Activated naive CD4-positive, alpha-beta T cell (primary cell): ENCODE measurements at places on chromosomes 3 and 15.

DNA sequence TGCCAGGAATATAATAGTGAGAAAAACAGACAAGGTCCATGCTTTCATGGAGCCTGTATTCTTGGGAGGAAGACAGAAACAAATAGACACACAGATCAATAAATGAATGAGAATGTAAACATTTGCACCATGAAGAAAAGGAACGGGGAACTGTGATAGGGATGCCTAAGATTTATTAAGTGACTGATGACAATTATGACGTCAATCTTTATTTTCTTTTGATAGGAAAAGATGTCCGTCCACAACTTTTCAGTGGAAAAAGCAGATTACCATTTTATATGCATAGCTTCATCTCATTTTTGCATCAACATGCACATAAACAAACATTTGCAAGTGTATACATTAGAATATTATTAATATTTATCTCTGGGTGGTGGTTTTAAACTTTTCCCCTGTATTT lies 27.9 kb upstream of the WNT5A start:
- DNase-seq, result no peak

GRCh38 chr3:115494826-115495225 lies 128.5 kb upstream of the GAP43 start:
- no peak for DNase-seq

- no peak for DNase-seq
Measured at GRCh38 chr3:16841904-16842271, 42.9 kb upstream of the PLCL2 start.

DNA sequence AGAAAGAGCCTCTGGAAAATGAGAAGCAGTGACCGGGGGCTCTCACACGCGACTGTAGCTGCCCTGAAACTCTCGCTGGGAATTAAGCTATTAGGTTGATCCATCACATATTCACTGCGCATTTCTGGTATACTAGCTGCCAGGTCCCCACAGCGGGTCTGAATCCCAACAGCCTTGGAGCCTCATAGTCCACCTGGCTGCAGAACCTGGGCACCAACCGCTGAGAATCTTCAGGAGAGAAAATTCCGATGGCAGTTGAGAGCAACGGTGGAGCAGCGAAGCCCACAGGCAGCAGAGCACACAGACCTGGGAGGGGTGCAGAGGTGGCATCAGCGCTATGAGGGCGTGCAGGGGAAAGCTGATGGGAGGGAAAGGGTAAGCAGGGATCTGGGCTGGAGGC lies 75.1 kb downstream of the FAM174B start:
- DNase-seq, result no peak

DNA sequence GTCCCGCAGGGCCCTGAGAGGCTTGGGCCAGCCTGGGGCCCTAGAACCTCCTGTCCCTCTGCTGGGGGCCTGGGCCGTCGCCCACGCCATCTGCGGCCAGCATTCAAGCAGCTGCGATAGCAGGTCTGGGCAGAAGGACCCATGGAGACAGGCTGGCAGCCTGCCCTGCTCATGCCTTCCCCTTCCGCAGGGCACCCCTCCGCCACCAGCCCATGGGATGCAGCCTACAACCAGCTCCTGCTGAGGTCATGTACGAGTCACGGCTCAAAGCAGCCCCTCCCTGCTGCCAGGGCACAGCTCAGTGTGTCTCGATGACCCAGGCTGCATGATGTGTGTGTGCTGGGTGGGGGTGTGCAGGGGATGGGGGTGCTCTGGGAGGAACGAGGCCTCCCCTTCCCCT lies 27.8 kb downstream of the DUSP7 start:
- no peak for DNase-seq

DNA sequence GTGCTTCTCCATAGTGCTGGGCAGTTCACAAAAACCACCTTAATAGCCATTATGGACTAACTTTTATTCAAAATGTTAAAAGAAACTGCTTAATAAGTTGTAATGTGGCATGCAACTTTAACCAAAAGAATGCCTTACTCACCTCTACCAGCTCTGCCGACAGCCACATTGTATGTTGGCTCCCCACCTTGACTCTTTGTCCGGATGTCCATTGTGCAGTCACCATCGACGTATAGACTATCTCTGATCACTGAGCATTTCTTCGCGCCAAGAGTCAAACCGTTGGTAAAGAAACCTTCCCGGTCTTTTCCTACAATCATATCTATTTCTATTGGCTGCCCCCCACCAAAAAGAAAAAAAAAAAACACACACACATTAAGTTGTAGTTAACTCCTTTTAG lies 2.5 kb downstream of the PFN2 start:
- DNase-seq, result no peak

GRCh38 chr3:129576514-129577352 lies 29.7 kb downstream of the PLXND1 start:
- peak; percentile 33 for DNase-seq

DNA sequence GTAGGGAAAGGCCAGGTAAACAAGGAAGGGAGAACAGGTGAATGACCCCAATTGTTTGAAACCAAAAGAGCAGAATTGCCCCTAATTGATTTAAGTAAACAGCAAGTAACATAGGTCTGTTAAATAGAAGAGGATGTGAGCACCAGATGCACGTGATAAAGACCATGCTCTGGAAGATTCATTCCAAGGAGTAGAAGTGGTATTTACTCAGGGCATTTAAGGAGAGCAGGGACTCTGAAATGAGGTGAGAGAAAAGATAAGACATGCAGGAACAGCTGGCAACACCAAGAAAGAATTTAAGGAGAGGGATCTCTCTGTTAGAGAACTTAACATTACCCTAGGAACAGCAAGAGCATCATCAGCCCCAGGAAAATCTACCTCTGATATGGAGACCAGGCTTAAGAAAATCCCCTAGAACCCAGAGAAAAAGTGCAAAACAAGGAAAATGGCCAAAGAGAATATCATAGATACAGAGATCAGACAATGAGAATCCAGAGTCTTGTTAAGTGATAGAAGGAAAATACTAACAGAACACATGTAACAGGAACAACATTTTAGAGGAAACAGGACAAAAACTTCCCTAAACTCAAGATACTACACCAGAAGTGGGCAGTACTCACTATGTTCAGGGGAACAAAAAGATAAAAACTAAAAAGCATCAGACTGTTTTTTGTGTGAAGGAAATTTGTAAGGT lies 6.4 kb downstream of the NUDT16 start:
- no peak for DNase-seq

GRCh38 chr3:180290300-180290699 lies 253.6 kb upstream of the PEX5L start:
- no peak for DNase-seq

GRCh38 chr3:170768334-170768801 lies 101.6 kb downstream of the RPL22L1 start:
- DNase-seq, result no peak

- DNase-seq, result no peak
Measured at GRCh38 chr3:99927671-99928457, 110.2 kb downstream of the CMSS1 start.

DNA sequence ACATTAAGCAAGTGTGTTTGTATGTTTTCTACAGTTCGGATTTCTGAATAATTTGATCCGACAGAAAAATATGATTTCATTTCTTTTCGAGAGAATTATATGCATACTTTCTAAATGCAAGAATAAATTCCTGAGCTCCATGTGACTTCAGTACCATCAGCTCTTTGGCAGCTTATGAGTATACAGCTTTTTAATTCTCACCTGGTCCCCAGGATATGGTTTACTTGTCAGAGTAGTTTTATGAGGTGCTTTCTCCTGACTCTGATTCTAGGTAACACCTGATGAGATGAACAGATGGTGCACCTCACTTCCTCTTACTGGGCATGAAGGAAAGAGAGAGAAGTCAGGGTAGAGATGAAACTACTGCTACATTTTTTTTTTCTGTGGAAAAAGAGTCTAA lies 3.1 kb downstream of the HGD start:
- no peak for DNase-seq
